NCI-H524 (cell line): ENCODE measurements at places on chromosomes 4 and X.

DNA sequence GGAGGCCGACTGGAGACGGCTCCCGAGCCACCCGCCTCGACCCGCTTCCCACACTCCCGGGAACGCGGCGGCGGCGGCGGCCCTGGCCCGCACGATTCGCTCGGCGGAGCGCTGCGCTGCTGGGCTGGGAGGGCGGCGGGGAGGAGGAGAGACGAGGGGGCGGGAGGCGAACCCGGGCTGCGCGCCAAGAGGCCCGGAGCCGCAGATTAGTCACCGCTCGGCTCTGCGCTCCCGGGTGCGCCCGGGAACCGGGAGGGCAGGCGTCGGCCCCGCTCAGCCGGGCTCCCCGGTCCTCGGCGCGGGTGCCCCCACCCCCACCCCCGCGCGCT is 11.2 kb upstream of the BCOR start:
- peak; percentile 52 for DNase-seq

DNA sequence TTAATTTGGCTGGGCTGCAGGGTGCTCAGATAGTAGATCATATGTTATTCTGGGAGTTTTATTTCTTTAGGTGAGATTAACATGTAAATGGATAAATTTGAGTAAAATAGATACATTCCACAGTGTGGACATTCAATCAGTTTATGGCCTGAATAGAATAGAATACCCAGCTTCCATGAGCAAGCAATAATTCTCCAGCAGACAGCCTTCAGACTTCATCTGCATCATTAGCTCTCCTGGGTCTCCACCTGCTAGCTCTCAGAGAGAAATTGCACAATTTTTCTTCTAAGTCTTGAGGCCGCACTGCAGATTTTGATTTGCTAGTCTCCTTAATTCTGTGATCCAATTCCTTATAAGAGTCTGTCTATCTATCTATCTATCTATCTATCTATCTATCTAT is 420.3 kb upstream of the BOD1L1 start:
- DNase-seq, result no peak

DNA sequence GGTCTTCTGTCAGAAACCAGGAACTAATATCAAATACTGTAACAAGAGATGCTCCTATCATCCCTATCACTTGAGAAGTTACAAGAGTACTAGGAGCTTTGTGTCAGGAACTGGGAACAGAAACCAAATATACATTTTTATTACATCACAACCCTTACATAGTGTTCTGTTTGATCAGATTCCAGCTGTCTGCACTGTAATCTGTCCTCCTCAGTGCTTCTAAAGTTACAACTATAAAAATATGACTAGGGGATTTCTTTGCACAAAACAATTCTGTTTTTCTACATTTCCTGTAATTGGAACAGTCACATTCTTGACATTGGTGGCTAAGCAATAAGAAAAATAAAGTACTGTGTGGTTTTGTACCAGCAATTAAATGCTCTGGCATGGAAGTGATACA is 686.0 kb downstream of the PDHA2 start:
- no peak for DNase-seq

DNA sequence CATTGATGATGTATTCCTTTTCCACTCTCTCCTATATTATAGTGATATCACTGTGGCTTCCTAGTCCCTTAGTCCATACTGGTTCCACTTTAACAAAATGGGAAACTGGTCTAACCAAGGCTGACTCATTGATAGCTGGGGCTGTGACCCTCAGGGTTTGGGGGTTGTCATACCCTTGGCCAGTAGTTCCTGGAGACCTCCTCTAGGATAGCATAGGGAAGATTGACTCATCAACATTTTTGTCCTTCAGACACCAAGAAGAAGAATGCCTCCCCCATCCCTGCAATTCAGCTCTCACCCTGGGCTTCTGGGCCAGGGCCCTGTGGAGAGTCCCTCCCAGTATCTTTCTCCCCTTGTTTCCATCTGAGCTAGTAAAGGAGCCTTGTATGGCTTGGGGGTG is 68.8 kb upstream of the PRPS1 start:
- DNase-seq, result no peak

DNA sequence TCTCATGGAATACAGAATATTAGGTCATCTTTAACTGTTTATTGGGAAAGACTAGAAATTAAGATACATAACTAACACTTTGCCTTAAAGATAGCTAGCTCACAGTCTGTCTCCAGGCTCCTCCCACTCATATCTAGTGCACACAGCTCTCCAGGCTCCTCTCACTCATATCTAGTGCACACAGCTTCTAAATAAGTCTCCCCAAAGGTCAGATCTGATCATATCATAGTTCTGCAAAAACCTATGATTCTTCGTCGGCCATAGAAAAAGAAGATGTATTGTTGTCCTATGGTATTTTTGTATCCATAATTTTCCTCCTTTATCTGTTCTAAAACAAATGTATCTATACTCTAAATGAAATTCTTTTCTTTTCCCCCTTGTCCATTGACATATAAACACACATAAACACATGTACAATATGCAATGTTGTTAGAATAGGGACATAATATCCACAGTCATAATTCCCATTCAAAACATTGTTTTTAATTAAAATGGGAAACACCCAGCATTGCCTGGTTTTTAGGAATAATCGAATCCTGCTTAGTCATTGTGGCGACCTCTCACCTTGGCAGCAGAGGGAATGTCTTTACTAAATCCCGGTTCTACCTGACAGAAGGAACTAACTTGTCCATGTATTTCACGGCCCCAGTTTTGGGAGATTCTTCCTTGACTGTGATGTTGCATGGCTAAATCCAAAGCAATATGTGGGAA is 1282.0 kb downstream of the PCDH7 start:
- DNase-seq, result no peak

DNA sequence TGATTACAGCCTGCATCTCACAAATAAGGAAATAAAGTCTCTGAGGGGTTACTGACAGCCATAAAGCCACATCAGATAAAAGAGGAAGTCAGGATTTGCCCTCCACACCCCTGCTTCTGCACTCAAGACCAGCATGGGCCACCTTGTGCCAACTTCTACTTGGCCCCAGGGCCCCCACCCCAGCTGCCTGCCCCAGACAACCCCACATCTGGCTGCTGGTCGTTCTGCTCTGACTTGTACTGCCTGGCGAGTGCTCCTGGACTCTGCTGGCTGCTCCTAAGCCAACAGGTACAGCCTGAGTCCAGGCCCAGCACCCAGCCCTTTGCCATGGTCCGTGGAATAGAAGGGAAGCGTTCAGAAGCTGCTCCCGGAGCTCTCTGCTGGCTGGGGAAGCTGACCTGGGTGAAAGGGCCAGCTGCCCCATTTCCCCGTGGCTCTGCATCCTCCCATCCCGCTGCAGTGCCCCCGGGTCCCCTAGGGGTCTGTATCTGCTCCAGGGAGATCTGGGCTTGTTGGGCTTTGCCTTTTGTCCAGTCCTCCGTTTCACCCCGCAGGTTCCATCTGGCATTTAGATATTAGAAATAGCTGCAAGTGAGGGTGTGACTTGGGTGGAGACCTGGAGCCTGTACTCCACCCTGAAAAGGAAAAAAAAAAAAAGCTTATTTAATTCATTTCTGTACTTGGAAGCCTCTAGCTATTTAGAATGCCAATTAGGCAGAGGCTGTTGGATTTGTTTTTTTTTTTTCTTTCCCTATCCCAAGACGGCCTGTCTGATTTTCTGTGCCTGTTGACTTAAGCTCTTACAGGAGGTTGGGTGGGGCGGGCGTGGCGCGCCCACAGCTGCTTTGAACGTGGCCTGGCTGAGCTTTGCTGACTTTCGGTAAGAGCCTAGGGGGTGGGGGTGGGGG is 194.7 kb downstream of the PTTG2 start:
- DNase-seq, result no peak
